Kidney tubule cell (primary cell): ENCODE measurements at places on chromosomes 5 and 9.

DNA sequence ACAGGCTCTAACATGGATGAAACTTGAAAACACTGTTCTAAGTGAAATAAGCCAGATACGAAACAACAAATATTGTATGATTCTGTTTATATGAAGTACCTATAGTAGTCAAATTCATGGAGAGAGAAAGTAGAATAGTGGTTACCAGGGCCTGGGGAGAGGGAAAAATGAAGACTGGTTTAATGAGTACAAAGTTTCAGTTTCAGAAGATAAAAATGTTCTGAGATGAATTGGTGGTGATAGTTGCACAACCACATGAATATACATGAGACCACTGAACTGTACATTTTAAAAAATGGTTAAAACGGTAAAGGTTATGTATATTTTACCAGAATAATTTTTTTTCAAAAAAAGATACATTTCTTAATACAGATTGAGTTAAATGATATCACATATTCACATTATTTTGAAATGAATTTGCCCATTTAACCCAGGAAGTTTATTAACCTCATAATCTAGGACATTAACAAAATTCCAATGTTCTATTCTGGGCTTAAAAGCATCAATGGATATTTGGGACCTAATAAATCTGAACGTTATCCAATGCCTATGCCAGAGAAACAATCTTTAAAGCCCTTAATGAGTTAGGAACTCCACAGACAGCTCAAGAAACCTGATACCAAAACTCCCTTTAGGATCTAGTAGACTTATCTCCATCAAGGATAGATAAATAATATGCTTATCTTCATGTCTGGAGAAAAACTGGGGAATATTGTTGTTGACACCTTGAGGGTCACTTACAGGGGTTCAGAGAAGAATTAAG is 521.3 kb downstream of the EFNA5 start:
- DNase-seq, result no peak

DNA sequence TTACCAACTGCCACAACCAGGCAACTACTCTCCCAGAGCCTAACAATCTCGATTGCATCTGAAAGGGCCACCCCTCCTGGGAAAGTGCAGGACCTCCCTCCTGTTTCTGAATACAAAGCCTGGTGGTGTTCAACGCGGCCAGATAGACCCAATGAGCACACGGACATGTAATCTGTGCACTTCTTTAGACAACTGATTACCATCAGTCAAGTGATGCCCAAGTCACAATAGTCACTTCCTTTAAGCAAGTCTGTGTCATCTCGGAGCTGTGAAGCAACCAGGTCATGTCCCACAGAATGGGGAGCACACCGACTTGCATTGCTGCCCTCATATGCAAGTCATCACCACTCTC is 739 bp downstream of the C9orf72 start:
- peak; percentile 76 for DNase-seq

GRCh38 chr5:142671266-142671665 is 14.6 kb downstream of the FGF1 start:
- no peak for DNase-seq

- DNase-seq, result peak; percentile 64
Observed at GRCh38 chr5:18745988-18746615, 1111.8 kb downstream of the TAF11L14 start.

DNA sequence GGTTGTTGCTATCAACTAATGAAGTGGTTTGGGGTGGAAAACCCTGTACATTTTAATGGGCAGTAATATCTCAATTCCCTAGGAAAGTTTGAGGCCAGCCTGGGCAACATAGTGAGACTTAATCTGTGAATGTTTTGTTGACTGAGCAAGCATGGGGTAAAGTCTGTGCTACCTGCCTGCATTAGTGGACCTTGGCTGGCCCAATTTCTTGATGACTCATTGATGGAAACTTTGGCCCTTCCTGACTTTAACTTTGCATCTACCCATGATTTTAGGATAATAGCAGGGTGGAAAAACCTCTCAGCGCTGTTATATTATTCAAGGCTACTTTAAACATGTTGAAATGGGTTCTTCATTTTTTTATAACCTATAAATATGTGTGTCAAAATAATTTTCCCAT is 389.4 kb upstream of the RORB start:
- DNase-seq, result no peak

DNA sequence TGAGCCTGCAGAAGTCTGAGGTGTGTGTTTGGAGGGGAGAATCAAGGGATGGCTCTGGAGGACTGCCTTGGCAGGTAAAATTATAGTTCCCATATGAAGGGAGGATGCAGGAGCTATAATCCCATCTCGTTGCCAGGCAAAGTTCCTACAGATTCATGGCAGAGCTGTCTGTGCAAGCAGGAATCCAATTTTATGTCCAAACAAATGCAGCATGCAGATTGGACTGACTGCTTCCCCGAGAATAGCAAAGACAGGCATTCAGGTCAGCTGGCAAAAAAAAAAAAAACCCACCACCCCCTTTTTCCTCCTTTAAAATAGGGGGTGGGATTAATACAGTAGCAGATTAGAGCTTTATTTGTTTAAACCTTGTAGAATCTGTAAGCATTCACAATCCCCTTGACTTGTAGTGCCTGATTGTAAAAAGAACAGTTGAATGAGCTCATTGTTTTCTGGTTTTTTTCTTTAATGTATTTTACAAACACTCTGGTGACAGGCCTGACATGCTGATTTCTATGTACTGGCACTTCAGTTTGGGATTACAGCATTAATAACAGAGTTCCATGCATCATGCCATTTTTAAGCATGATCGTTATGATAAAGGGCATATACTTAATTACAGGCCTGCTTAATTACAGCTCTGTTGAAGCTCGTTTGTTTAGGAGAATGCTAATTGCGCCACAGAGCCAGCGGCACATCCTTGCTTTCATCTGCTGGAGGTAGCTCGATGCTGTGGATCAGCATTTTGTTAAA is 141.4 kb upstream of the LMX1B start:
- no peak for DNase-seq

DNA sequence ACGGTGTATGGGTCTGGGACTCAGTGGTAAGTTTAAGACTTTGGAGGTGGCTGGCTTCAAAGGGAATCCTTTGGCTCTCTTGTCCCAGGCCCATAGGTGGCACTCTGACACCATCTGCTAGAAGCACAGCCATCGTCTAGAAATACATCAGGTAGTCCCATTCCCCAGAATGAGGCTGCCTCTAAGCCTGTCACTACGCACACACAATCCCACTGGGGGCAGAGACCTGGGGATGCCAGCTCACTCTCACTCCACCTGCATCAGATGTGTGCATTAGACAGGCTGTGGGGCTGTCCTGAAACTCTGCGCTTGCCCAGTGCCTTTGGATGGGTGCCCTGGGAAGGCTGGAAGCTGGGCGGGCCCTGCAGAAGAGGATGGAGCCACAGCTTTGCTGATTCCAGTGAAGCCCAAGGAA is 127.5 kb upstream of the PANK3 start:
- peak; percentile 65 for DNase-seq

DNA sequence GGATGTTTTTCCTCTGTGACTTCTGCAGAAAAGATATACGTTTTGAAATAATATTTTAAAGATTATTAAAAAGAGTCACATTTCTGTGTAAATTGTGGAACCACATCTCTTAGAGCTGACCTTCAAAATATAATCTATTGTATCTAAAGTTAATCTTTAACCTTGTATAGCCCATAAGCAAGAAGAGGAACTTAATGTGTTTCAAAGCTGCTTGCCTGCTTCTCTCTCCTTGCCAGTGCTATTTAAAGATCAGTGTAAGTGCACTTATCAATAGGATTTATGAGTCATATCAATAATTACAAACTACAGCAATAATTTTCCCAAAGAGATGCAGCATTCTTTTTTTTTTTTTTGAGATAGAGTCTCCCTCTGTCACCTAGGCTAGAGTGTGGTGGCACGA is 29.4 kb upstream of the GDA start:
- DNase-seq, result no peak

- no peak for DNase-seq
Observed at GRCh38 chr9:97405551-97405950, 6.3 kb upstream of the TDRD7 start.
